Neural progenitor cell (in vitro differentiated cells): ENCODE measurements at places on chromosomes 6 and 20. TPM values are rescaled to one million over a fixed set of nuclear protein-coding genes. Genes with fewer than 3 reads are reported as not detected.

The DOK5 gene
- 3.0 and 3.1 TPM in 2 replicates for total RNA-seq

DNA sequence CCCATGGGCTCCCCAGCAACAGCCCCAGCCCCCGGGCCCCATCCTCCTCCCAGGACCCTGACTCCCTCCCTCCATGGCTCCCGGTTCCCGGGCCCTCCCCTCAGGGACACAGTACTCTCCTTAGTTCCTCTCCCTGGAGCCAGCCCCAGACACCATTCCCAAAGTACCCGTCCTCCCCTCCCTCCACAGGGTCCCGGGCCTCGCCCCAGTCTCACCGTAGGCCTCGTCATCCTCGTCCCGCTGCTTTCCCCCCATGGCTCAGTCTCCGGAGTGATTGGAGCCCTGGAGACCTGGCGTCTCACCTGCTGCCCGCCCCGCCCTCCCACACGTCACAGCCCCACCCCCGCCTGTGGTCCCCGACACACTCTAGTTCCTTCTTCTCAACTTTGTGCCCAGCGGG, at the start of gene SLC44A4:
Gene SLC44A4 (minus strand): TSS at position 272 of the 400 bp plus-strand sequence. CDS start 17 bp downstream, at position 255.
- DNase-seq, result no peak

The NKAPL gene
- not detected in 2 replicates for total RNA-seq

The TBX18 gene
- total RNA-seq, result not detected in 2 replicates

The GFOD1 gene
- 1.8 and 2.1 TPM in 2 replicates for total RNA-seq

The GGTLC1 gene
- total RNA-seq, result not detected in 2 replicates

GRCh38 chr6:20746024-20746423, 211.8 kb downstream of the CDKAL1 start:
- no peak for DNase-seq

The XKR7 gene
- 0.07 and 0.19 TPM in 2 replicates for total RNA-seq

The TAGAP gene
- total RNA-seq, result not detected in 2 replicates

DNA sequence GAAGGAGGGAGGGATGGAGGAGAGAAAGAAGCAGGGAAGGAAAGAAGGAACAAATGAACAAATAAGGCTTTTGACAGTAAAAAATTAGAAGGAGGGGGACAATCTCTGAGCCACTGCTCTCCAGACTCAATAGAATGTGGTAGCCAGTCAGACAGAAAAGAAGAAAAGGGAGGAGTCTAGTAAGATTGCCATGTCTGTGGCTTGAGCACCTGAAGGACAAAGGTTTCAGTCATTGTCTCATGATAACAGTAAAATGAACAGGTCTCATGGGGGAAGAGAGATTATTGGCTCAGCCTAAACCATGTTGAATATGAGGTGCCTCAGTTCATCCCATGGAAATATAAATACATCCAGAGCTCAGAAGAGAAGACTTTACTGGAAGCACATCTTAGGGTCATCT, 14.0 kb upstream of the LOC128125822 start:
- DNase-seq, result no peak

The EFCAB8 gene
- not detected in 2 replicates for total RNA-seq

DNA sequence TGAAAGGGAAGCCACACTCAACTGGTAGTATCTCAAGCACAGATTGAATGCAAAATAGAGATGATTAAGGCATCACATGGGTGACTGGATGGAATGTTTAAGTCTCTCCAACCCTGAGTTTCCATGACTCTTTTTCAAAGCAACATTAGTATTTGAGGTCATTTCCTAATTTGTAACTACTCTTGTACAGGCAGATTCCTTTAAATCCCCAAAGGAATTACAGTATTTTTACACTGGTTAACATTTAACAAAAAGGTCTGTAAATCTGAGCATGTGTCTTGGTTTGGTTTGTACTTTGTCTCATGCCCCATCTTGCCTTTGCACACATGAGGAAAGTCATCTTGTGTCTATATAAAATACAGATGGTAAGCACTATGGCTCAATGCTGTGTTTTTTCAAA, 15.1 kb downstream of the RMND1 start:
- DNase-seq, result no peak

DNA sequence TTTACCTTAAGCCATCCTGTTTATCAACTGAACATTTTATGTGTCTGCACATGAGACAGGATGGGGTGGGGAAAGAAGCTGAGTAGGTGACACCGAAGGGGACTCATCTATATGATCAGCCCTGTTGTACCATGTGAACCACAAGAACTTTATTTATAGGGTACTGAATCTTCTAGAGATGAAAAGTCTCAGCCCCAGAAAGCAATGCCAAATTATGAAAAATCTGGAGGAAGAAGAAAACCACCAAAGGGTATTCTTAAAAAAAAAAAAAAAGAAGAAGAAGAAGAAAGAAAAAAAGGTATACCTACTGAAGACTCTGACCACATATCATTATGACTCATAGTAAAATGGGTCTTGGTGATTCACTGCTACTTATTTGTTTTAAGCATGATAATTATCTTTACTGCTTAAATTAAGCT, 39.8 kb upstream of the HBS1L start:
- DNase-seq, result no peak

The TIAM2 gene
- total RNA-seq, result 12.7 and 22.8 TPM in 2 replicates

GRCh38 chr20:48923149-48923718, 1.7 kb downstream of the ARFGEF2 start:
- DNase-seq, result no peak

GRCh38 chr6:158184608-158185007, 16.5 kb downstream of the GTF2H5 start:
- DNase-seq, result no peak

The RIPPLY2 gene
- total RNA-seq, result not detected in 2 replicates

DNA sequence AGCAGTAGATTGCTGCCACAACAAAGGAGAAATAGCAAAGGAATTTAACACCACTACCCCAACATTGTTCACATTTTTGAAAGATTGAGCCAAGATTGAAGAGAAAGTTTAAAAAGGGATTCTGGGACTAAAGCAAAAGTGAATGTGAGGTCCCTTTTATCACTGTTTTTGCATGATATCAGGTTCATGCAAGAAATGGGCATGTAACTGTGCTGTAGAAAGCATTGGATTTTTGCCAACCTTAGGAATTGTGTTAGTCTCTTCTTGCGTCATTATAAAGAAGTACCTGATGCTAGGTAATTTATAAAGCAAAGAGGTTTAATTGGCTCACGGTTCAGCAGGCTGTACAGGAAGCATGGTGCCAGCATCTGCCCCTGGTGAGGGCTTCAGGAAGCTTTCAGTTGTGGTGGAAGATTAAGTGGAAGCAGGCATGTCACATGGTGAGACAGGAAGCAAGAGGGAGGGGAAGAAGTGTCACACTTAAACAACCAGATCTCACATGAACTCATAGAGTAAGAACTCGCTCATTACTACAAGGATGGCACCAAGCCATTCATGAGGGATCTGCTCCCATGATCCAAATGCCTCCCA, 4.6 kb upstream of the GJB7 start:
- DNase-seq, result no peak

DNA sequence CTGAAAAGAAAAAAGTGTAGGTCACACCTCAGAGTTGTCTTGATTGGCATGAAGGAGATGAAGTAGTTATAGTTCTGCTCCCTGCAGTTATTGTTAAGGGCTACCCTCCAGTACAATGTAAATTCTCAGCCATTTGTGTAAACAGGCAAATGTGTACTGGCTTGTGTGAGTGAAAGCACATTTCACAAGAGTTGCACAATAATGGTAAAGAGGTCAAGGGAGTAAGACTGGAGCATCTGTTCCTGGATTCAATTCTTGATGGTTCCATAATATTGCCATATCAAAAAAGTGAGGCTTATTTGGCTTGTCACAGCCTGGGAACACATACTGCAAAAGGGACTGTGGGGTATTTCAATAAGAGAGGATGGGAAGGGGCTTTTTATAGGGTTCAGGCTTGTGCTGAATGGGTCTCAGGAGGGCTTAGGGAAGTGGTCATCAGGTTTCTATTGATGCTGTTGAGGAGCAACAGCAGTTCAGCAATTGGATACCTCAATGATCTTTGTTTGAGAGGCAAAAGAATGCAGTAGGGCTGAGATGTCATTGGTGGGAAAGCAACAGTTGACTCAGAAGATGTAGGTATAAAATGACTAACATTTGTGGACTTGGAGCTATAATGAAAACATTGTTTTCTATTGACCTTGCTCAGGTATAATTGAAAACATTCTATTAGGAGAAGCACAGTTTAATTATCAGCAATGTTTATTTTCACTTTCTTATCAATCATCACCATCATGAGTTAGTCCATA, 402.6 kb downstream of the BCKDHB start:
- no peak for DNase-seq

DNA sequence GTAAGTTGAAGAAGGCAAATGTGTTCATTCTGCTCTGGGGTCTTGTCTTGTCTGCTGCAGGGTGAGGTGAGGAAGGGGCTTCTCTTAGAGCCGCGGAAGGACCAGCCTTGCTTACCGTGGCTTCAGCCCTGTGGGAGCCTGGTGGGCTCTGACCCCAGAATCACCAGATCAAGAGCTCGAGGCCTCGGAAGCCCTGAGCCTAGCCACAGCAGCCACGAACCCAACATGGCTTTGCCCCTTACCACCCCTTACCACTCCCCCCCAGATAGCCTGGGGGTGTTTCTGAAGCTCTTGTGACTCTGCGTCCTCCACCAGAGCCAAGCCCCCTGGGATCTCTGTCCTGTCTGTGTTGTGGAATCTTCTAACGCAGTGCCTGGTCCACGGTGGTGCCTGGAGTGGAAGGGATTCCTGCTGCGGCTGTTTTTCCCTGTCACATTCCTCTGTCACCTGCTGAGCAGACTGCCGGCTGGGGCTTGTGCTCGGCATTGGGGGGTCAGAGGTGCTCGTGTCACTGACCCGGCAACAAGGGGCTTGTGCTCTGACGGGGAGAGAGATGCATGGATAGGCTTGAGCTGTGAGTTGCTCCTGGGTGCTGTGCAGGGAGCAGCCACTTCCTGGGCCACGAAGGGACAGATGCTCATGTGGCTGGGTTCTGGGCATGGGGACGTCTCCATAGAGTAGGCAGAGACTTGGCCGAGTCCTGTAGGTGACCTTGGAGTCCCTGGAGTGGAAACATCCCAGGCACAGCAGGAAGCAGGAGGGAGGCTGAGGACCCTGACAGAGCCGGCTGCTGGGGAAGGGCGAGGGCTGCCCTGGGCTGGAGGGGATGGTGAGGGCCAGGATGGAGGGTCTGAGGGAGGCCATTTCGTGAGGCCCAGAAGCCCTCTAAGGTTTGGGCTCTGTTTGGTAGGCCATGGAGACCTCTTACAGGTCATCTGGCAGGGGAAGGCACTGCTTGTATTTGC, 316.0 kb downstream of the QKI start:
- peak; percentile 17 for DNase-seq
